Colonic mucosa (tissue), 4 donors: ENCODE measurements at places on chromosomes 1 and 21. TPM values are rescaled to one million over a fixed set of nuclear protein-coding genes. Genes with fewer than 3 reads are reported as not detected.

Gene TRIM67
- total RNA-seq: not detected

- no peak overlapping the region for H3K27ac ChIP-seq
- H3K4me3 ChIP-seq: no peak overlapping the region
- no peaks in the 10 kb centered on the region for H3K27me3 ChIP-seq
- no peaks in the 10 kb centered on the region for H3K36me3 ChIP-seq
- H3K4me1 ChIP-seq: no peaks in the 10 kb centered on the region
These were observed 57.3 kb downstream of the RHOU start for GRCh38 chr1:228792601-228793000.

DNA sequence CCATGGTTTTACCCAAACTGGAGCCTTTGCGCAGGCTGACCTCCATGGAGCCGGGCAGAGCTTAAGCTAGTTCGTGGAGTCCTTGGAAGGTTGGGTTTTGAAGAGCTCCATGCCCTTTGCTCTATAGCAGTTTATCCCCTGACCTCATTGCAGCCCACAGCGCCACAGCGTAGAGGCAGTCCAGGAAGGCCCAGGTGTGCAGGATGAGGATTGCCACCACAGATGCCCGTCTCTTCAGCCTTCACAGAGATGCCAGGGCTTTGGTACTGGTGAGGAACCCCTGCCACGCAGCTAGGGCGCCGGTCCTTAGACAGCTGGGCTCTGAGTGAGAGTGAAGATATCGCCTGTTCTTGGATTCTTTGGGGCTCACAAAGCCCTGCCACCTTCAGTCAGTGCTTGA, 138.6 kb downstream of the PEX14 start:
- H3K27ac ChIP-seq: no peak overlapping the region
- no peak overlapping the region for H3K4me3 ChIP-seq
- H3K27me3 ChIP-seq: no peaks in the 10 kb centered on the region
- no peaks in the 10 kb centered on the region for H3K4me1 ChIP-seq

- H3K27ac ChIP-seq: no peak overlapping the region
- no peaks in the 10 kb centered on the region for H3K27me3 ChIP-seq
- no peaks in the 10 kb centered on the region for H3K4me1 ChIP-seq
- DNase-seq: no peak
- H3K36me3 ChIP-seq: no peaks in the 10 kb centered on the region
These were observed 740.6 kb downstream of the KCNT2 start for GRCh38 chr1:195867638-195868037.

GRCh38 chr1:186633116-186633515, 47.1 kb downstream of the PTGS2 start:
- no peaks in the 10 kb centered on the region for H3K4me1 ChIP-seq
- no peak overlapping the region for H3K27ac ChIP-seq
- H3K27me3 ChIP-seq: no peaks in the 10 kb centered on the region
- H3K4me3 ChIP-seq: no peak overlapping the region
- DNase-seq: no peak
- H3K36me3 ChIP-seq: no peaks in the 10 kb centered on the region

DNA sequence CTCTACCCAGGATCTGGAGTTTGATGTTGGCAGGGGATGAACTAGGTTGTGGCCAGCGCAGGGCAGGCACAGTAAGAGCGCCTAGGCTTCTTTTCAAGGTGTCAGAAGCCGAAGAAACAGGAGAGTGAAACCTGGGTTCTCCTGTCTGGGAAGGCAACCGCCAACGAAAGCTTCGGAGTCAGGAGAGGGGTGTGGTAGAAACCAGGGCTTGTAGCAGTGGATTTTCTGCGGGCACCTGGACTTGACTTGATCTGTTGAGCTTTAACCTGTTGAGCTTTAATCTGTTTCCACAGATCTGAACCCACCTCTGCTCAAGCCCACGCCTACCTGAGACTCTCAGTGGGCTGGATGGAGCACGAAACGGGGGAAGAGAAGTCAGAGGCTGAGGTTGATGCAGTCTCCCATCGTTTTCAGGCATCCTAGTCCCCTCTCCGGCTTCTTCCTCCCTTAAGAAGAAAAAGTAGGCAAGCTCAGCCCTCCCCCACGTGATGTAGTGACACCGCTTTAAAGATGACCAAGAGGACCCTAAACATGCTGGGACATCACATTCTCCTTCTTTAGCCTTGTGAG, 9.3 kb downstream of the HLX start:
- DNase-seq: no peak
- no peaks in the 10 kb centered on the region for H3K36me3 ChIP-seq
- H3K4me1 ChIP-seq: no peaks in the 10 kb centered on the region
- H3K4me3 ChIP-seq: no peak overlapping the region
- H3K27ac ChIP-seq: no peak overlapping the region
- H3K27me3 ChIP-seq: peaks cover 81% of the 10 kb centered on the region
